AG09309 (cell line): ENCODE measurements at places on chromosomes 1 and 21.

GRCh38 chr21:42515708-42516502 lies 2.3 kb downstream of the SLC37A1 start:
- DNase-seq: no peak

DNA sequence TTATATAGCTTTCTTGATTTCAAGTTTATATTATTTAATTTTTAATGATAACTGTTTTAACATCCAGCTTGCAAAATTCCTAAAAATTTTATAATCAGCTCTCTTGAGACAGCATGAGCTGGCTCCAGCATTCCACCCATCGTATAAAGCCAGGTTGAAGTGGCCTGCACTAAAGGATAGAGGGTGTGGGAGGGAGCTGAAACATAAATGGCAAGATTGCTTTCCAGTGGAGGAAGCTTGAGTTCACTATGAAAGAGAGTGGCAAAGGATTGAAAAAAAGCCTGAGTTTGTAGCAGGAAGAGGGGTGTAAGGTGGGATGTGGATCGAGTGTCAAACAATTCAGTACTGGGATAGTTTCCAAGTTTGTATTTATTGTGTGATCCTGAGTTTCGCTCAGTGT lies 48.5 kb upstream of the ZNF644 start:
- DNase-seq: no peak

- DNase-seq: no peak
Measured at GRCh38 chr1:228977741-228978140, 242.5 kb downstream of the RHOU start.

DNA sequence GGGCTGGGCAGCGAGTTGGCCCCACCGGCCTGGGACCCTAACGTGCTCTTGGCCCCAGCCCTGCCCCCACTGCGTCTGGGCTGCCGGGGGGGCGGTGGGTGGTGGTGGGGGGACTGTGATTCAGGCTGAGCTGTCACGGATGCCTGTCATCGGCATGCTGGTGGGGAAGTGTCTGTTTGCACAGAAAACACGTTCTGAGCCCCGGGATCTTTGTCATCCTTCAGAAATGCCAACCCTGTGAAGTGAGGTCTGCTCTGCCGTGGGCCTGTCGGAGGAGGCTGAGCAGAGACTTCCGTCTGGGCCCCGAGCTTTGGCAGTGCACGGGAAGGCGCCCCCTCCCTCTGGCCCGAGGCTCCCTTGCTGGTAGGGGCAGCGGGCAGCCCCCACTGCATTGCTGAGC lies 24.3 kb upstream of the PLCH2 start:
- peak; percentile 37 for DNase-seq

GRCh38 chr1:22778862-22779520 lies 68.4 kb downstream of the EPHB2 start:
- DNase-seq: no peak

DNA sequence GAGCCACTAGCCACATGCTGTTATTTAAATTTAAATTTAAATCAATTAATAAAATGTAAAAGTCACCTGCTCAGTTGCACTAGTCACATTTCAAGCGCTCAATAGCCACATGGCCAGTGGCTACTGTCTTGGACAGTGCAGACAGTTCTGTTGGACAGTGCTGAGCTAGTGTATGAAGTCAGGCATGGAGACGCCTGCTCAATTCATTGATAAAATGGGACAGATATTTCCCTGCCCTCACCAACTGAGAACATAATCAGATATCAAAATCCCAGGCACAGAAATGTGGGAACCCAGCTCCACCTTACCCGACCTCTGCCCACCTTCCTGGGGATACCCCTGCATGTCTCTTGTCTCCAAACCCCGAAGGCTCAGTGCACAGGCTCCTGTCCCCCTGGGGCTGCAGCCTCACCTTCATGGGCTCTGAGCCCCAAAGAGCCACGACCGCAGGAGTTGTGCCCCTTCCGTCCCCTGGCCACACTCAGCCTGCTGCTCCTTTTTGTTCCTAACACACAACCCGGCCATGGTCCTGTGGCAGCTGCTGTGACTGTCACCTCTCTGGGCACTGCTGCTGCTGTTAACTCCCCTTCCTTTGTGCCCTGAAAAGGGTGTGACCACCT lies 63.5 kb downstream of the TCP10L start:
- DNase-seq: no peak

GRCh38 chr1:195054217-195054687 lies 1554.0 kb downstream of the KCNT2 start:
- DNase-seq: no peak

DNA sequence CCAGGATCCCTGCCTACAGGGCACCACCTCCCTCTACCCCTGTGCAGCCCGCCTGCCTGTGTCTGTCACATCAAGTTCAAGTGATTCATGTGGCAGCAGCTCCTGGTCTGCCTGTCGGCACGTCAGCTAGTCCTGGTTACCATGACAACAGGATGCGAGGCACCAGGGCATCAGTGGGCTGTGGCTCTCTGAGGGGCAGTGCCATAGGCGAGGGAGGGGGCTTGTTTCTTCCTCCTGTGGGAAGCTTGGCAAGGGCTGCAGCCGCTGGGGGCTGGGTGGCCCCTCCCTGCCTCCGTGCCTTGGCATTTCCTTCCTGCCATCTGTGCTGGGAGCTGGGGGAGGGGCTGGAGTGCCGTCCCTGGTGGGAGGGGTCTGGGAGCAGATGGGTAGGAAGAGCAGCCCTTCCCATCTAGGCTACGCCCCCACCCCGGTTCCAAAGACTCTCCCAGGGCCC lies 43.1 kb downstream of the FOXO6 start:
- DNase-seq: no peak

GRCh38 chr1:19645411-19646251 lies 1.5 kb downstream of the NBL1 start:
- no peak for DNase-seq

DNA sequence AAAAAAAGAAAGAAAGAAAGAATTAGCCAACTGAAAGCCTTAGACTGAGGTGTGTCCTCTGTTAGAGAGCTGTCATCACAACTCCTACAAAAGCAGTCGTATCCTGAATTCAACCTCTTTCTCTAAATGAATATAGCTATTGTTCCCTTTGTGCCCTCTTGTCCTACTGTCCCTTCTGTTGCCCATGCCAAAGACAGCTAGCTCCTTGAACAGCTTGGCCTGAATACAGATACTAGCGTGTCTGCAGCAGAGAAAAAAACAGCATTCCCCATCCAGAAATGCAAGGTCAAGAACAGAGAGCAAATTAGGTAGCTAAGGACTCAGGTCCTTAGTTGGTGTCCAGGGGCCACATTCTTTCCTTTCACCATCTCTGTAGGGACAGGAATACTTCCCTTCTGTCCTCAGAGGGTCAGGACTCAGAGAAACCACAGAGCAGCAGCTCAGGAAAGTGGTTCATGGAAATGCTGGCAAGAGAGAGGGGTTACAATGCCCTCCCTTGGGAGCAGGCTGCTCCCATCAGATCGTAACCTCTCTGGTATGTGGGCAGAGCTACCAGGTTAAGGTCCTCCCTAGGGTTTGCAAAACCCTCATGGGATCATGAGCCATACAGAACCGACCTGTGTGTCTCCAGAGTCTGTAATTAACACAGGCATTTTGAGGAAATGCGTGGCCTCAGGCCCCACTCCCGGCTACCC lies 1.8 kb upstream of the ZBTB48 start:
- DNase-seq: no peak

DNA sequence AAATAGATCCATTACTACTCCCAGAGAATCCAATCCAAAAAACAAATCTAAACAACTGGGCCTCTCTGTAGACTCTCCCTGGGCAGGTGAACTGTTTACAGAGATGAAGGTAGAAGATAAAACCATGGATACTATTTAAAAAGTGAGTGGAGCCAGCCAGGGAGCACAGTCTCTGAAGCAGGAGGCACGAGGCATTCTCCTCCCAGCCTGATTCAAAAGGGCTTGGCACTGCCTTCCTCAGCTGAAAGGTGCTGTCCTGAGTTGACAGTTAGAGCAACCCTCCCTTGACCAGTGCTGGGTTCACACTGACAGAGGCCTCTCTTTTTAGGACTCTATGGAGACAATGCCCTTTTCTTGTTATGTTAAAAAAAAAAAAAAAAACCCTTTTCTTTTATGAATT lies 36.8 kb downstream of the HENMT1 start:
- no peak for DNase-seq

GRCh38 chr1:186849826-186850225 lies 21.1 kb downstream of the PLA2G4A start:
- no peak for DNase-seq

- DNase-seq: no peak
Measured at GRCh38 chr1:192941722-192942411, 117.3 kb downstream of the UCHL5 start.

- no peak for DNase-seq
Measured at GRCh38 chr1:86183810-86184209, 27.2 kb upstream of the COL24A1 start.

DNA sequence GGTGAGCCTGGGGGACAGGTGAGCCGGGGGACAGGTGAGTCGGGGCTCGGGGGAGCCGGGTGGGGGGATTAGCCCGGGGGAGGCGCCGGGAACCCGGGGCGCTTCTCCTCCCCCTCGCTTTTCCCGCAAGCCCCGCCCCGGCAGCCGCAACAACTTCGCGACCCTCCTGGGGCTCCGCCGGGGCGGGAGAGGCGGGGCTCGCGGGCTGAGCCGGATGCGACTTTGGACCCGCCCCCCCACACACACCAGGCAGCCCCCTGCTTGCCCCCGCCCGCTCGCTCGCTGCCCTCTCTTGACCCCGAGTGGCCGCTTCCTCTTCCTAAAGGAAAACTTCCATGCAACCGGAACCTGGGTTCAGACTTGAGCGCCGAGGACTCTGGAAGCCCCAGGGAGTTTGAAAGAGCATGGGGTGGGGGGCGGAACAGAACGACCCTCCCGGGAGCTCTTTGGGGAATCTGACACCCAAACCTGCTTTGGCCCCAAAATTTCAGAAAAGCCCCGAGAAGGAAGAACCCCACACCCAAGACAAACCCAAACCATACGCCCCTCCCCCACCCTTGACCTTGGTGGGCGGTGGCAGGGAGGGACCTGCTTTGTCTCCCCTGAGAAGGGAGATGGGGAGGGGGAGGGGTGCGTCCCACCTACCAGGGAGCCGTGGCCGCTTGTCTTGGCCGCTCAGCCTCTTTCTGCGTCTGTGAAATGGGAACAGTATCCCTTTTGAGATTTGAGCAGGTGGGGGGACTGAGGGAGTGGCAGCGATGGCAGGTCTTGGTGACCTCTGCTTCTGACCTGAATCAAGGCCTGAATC lies 550 bp downstream of the ARHGEF16 start:
- DNase-seq: no peak

DNA sequence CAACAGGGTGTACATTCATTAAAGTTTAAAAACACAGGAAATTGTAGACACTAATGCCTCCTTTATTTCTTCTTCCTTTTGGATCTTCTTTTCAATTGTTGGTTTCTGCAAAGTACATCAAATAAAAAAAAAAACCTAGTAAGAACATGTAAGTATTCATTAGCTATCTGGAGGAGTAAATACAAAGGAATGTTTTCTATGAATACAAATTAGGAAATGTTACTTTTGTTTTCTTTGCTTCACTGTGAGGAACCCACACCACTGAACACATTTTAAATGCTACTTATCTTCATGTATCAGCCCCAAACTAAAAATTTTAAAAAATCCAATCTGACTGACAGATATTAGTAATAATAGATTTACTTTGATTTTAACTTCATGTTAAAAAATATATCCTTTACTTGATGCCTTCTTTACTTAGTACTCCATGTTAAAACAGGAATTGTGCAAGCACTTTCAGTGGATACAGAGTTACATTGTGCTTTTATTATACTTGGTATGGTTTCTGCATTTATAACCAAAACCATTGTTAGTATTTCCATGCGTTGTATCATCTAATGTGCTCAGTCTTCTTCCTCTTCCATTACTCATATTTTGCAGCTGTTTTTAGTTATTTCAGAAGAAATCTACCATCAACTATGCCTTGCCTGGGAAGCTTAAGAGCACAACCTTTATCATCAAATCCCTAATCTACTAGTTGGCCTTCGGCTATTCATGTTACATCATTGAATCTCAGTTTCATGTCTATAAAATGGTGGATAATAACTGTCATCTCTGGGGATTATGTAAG lies 236.9 kb upstream of the DPYD start:
- peak; percentile 59 for DNase-seq

GRCh38 chr21:18744840-18745239 lies 341.3 kb upstream of the TMPRSS15 start:
- DNase-seq: no peak

DNA sequence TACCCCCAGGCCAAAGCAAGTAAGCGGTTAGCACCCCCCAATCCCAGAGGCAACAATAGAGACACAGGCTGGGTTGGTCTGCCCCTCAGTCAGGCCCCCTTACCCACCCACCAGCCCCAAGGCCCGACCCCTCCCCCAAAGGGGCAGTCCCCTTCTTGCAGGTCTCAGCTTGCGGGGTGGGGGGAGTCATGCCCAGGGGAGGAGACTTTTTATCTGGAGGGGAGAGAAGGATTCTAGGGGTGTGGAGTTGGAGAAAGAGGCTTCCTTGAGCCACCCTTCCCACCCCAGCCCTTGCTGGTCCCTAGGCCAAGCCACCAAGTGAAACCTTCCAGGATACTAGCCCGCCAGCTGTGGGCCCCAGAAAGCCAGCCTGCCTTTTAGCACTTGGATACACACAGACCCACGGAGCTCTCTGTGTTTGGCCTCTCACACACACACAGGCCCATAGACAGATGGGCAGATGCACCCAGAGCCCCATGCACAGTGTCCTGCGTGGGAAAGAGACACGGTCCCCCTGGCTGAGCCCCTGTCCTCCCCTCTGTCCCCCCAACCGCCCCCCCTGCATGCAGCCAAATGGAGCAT lies 7.1 kb downstream of the TMEM54 start:
- no peak for DNase-seq

GRCh38 chr21:44018813-44019567 lies 6.9 kb downstream of the TRAPPC10 start:
- no peak for DNase-seq

DNA sequence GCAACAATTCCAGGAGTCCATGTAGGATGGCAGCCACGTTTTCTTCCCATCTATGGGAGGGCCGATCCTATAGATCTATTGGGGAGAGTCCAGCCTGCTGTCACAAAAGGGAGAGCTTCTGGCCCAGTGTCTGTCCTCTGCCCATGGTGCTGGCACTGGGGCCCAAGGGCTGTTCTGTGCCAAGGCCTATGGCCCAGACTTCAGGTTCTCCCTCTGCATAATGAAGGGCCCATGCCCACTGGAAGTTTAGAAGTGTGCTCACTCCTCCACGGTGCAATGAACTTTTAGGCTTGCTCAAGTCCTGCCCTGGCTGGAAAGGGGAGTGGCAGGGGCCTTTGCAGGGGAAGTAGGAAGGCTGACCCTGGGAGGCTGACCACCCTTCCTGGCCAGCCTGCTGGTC lies 44.1 kb upstream of the ATP2B4 start:
- no peak for DNase-seq
